ENCODE measurements at places on chromosomes 2 and 18. TPM values are rescaled to one million over a fixed set of nuclear protein-coding genes. Genes with fewer than 3 reads are reported as not detected.

EFR3B gene
- total RNA-seq: 14.7 TPM

GCFC2 gene
- total RNA-seq: 18.9 TPM

HNMT gene
- 0.53 TPM for total RNA-seq

PLEK gene
- not detected for total RNA-seq

C2orf80 gene
- not detected for total RNA-seq

TLX2 gene
- total RNA-seq: 0.44 TPM

PRKAG3 gene
- not detected for total RNA-seq

ZSWIM2 gene
- not detected for total RNA-seq

STRN gene
- 13.1 TPM for total RNA-seq

FBXO48 gene
- total RNA-seq: 0.52 TPM
